ENCODE measurements at places on chromosomes 3 and 15. TPM values are rescaled to one million over a fixed set of nuclear protein-coding genes. Genes with fewer than 3 reads are reported as not detected.

DNA sequence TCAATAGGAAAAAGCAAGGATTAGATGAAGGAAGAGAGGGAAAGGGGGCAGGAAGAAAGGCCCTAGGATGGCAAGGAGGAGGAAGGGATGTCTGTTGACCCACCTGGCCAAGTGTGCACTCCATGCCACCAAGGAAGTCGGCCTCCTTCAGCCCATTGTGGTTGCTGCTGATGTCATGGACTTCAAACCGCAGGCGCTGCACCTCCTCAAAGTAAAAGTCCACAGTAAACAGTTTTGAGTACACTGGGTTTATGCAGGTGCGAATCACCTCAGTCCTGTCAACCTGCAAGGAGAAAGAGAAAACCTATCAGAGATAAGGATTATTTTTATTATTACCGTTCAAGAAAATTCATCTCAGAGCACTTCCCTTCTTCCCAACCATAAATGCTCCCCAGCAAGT lies 220.6 kb upstream of the MRPL3 start:
- DNase-seq = no peak

DNA sequence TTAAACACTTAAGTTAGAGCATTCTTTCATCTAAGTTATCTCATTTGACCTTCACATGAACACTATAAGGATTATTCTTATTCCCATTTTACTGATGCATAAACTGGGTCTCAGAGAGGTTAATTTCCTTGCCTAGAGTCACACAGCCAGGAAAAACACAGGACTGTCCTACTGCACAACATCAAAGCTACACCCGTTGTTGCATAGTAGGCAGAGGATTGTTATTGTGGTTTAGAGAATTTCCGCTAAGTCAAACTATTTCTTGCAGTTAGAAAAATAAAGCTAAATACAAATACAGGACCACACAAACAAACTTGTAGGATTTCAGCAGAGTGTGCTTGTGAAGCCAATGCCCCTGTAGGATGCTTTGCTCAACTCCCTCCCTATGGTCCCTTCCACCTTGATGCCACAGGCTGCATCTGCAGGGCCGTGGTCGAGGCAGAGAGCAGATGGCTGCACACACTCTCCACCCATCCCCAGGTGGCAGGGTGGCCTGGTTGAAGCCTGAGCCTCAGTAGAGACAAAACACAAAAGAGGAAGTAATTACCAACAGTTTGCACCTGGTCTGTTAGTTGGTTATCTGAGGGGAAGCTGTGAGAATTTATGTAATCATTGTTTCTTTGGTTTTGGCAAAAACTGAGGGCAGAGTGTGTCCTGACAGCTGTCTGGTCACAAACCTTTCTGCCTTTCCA lies 41.1 kb upstream of the SKOR1 start:
- no peak for DNase-seq

GRCh38 chr3:119657887-119658702 lies 2.3 kb downstream of the POPDC2 start:
- DNase-seq = no peak

GRCh38 chr3:183378545-183378944 lies 49.9 kb downstream of the MCF2L2 start:
- DNase-seq = no peak

DNA sequence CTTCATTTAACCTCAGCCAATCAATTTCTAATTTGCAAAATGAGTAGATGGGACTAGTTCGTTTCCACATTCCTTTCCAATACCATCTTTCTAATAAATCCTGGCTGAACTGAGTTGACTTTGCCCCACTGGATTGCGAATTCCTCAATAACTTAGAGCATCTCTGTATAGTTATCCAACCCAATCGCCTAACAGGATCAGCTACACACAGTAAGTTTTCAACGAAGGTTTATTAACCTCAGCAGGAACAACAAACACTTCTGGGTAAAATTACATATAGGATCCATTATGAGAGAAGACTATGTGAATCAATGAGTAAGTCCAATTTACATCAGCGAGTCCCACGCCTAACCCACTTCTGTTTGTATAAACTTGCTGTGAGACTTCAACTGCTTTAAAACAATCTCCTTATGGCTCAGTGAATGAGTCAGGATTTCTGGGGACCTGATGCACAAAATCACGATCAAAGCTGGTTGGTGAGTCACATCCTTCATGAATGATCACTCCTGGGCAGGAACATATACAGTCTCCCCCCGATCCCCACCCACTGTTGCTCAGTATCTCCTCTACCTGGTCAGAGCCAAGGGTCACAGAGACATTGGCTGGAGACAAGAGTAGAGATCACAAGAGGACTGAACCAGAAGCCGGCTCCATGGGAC lies 142.8 kb downstream of the EDEM1 start:
- no peak for DNase-seq

DNA sequence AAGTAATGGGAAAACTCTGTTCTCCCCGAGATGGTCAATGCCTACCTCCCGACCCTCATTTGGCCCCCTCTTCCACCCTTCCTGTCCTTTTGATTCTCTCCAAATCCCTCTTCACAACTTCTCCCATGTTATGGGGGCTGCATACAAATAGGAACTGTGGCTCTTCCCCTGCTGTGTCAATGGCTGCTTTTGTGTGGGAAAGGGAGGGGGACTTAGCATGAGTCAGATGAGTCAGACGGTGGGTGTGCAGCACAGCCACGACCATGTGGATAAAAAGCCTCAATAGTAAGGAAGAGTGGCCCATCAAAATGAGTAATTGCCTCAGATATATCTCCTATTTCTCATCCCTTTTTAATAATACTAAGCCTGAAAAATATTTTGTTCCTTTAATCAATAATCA lies 31.9 kb downstream of the SPATA16 start:
- no peak for DNase-seq

DNA sequence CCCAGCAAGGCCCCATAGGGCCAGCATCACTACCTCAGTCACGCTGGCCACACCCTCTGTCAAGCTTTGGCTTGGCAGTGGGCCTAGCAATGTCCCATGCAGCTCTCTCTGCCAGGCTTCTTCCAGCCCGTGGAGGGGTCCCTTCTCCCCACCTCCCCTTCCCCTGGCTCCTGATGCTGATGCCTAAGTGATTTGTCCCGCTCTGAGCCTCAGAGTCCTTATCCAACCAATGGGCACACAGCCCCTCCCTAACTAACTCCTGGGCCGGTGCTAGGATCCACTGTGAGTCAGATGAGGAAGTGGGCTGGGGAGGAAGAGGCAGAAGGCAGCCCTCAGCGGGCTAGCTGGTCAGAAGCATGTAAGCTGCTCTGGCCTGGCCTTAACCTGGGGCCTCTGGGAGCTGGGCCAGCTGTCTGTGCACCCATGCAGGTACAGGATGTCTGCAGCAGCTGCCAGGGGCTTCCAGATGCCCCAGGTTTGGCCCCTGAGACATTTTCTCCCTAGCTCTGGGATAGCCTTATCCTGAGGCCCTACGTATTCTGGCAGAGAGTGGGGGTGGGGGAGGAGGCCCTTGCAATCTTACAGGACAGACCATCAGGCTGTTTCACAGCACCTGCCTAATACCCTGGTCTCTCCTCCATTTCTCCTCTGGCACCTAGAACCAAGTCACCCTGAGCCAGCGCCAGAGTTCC lies 740 bp upstream of the ZBTB47 start:
- DNase-seq = peak; percentile 55

DNA sequence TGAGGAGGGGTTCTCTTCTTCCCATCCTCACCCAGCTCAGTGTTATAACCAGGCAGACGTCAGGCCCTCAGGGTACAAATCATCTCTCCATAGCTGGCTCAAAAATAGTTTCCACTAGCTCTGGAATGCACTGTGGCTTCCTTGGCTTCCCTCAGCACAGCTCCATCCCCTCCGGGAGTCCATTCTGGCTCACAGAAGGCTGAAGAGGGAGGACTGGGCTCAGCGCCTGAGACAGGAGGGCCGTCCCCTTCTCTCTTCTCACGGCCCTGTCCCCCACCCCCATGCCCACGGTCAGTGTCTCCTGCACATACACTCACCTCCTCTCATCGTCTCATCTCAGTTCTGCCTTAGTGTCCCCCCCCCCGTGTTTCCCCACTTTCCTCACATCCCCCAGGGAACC lies 50.1 kb downstream of the UMPS start:
- peak; percentile 77 for DNase-seq

Gene REC114
- polyA plus RNA-seq = not detected

GRCh38 chr3:135314237-135314636 lies 519.2 kb downstream of the EPHB1 start:
- DNase-seq = no peak

- DNase-seq = no peak
Measured at GRCh38 chr15:33636958-33637357, 326.2 kb downstream of the RYR3 start.

GRCh38 chr3:184821034-184821433 lies 9.1 kb downstream of the VPS8 start:
- DNase-seq = no peak

Gene MAP3K13
- polyA plus RNA-seq = 9.8 TPM

DNA sequence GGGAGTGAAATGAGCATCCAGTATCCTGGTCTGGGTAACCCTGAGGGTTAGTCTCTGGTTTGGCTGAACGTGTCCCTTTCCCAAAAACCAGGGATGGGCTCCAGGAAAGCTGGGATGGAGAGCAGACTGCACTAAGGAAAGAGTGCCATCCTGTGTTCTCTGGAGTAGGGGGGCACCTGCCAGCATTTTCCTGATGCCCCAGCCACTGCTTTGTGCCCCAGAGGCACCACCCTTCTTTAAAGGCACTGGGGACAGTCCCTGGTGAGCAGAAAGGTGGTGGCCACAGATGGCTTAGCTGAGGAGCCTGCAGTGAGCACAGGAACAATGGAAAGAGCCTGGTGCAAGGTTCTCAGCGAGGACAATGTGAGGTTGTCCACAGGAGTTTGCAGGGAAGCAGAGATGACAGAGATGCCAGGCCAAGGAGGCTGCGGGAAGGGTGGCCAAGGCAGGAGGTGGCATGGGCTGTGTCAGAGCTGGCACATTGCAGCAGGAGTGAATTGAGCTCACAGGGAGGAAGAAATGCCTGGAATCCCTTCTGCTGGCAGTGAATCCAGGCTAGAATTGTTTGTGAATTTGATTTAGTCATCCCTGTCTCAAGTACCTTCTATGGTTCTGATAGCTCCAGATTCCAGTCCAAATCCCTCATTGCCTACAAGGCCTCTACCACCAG lies 39.9 kb downstream of the AMOTL2 start:
- DNase-seq = no peak

Gene ESYT3
- 0.26 TPM for polyA plus RNA-seq

Gene GPR149
- polyA plus RNA-seq = not detected

DNA sequence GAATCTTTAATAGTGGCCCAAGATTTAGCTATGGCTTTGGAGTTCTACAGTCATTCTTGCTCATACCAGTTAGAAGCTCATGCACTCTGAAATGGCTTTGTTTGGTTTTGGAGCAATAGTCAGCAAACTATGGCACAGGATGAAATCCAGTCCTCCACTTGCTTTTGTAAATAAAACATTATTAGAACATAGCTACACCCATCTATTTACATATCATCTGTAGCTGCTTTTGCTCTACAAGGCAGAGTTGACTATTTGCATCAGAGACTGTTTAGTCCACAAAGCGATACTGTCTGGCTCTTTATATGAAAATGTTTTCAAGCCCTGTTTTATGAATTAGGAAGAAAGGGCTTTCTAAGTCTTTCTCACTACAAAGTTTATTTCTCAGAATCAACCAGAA lies 716.9 kb downstream of the AGBL1 start:
- no peak for DNase-seq

GRCh38 chr3:30354513-30354912 lies 251.9 kb upstream of the TGFBR2 start:
- DNase-seq = peak; percentile 25

DNA sequence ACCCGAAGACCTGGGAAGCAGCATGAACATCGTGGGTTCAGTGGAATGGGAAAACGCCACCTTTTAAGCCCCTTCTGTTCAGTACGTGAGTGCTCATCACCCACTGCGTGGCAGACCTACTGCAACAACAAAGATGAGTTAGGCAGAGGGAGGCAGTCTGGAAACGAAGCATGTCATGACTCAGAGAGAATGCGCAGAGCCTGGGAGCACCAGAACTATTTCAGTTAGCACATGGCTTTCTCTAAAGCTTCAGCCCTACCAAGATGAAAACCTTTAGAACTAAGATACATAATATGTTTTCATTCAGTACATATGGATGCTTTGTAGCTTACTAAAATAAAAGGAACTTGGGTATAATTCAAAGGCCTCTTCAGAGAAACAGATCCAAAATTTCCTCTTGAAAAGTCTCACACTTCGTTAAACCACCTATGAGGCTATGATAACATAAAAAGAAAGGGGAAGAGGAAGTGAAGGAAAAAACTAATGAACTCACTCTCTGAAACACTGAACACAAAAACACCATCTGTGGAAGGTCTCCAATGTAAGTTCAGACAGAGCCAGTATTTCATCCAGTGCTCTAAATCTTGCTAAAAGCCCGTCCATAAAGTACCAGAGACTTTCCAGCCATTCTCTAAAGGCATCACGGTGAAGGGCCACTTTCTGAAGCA lies 140.1 kb downstream of the OCA2 start:
- DNase-seq = no peak

DNA sequence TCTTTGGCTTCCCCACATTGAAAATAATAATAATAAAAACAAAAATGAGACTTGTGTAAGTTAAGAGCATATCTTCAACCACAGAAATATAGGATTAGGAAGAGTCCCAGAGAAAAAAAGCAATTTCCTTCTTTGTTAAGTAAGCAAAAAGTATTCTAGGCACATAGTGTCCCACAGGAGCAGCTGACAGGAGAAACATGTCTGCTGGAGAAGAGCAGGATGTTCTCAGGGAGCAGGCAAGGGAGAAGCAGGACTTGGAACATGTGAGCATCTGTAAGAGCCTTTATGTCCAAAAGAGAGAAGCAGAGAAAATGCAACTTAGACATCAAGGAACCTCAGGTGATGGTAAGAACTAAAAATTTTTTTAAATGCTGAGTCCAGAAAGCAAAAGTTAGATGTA lies 39.0 kb downstream of the TTC23 start:
- DNase-seq = no peak

Gene GOLGA8T
- 0.04 TPM for polyA plus RNA-seq

DNA sequence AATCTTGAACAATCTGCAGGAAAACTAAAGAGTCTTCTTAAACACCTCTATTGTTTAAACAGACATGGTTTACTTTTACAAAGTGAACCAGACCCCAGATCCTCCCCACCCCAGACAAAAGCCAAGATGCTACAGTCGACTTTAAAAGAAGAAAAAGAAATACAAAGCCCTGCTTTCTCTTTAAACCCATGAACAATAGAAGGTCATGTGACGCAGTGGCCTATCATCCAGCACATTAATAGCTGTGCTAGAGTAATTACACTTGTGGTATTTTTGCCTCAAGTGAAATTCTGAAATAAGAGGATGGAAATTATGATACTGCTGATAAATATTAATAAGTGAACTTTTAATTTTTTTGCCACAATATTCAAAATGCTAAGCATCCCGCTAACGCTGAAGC lies 613.4 kb downstream of the FOXP1 start:
- DNase-seq = no peak

- peak; percentile 33 for DNase-seq
Measured at GRCh38 chr3:72318504-72319193, 529.6 kb downstream of the SHQ1 start.
